Hypothalamus (tissue), 51 donors: ENCODE measurements at places on chromosomes 1 and 21.

GRCh38 chr1:206495493-206496046 is 11.8 kb upstream of the RASSF5 start:
- no peak for DNase-seq

GRCh38 chr1:79517470-79518224 is 511.1 kb upstream of the ADGRL4 start:
- DNase-seq, result no peak

- no peak for DNase-seq
These were observed 61.0 kb downstream of the TOR3A start for GRCh38 chr1:179142889-179143299.

DNA sequence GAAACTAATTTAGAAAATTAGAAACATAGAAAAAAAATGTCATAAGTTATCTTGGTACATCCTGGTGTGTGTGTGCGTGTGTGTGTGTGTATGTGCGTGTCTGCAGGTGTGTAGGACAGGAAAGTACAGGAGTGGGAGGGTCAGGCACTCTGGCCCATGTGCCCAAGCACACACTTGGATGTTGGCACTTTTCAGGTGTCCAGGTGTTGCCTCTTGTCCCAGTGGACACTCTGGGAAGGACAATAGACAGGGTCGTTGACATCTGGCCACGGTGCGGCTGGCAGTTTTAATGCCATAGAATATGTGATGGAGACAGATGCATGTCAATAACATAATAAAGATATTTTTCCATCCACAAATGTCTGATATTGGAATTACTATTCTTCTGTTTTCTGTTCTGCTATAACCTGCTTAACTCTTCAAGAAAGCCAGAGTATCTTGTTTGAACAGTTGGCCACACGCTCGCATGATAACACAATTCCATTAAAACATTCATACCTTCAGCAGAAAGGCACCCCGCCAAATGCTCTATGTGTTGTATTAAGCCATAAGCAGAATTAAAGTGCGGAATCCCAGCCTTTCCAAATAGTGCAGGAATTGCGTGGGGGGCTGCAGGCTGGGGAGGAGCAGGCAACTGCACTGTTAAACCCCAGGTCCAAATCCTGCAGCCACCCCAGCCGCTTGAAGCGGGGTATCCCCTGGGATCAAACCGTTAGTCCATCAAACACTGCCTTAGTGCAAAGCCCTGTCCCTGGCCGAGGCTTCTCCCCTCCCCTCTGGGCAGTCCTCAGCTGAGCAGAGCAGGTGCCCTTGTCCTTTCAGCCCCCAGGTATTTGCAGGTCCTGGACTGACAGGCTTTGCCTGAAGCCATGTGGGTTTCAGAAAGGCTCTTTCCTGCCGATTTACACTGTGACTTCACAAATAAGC is 390.0 kb downstream of the CAMTA1 start:
- DNase-seq, result no peak

- DNase-seq, result no peak
These were observed 42.7 kb upstream of the SLC16A1 start for GRCh38 chr1:112998592-112999235.

DNA sequence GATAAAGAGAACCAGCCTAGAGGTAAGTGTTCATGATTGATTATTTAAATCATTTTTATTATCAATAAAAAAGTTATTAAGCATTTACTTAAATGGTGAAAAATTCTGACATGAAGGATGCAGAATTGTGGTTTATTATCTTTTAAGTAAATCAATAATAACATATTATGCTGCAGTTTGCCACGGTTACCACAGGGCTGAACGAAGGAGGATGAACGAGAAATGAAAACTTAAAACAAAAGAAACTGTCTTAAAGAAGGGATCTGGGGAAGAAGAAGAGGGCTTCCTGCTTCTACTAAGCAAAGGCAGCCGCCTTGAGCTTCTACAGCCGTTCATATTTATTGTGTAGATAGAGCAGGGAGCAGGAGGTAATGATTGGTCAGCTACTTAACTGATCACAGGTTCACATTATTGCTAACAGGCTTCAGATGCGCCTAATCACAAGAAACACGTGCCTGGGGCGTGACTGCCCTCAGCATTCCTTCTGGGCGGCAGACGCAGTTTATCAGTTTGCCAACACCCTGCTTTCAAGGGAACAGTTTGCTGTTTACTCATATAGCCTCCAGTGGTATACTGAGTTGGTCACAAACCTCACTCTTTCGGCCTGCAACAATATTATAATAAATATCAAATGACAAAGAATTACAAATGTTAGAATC is 5.8 kb upstream of the FNBP1L start:
- no peak for DNase-seq

GRCh38 chr1:230163205-230163604 is 96.2 kb downstream of the GALNT2 start:
- DNase-seq, result no peak

GRCh38 chr1:231215681-231216385 is 25.2 kb upstream of the GNPAT start:
- no peak for DNase-seq

DNA sequence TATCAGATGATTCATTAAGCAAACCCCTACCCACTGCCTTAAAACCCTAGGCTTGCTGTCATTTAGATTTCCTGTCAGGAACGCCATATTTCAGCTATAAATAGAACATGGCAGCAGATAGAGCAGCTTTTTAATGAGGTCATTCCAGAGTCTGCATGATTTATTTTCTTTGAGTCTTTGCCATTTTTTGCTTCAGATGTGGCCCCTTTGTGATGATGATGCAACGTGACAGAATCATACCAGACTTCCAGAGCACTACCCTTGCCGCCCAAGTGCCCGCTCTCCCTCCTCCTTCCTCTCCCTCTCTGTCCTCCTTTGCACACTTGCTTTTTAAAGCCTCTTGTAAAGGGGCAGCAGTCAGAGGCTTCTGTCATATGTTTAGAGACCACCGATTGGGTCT is 55.5 kb upstream of the TRIM67 start:
- no peak for DNase-seq

- DNase-seq, result no peak
These were observed 234.8 kb downstream of the NCAM2 start for GRCh38 chr21:21233051-21233450.

- no peak for DNase-seq
These were observed 417.5 kb downstream of the NCAM2 start for GRCh38 chr21:21415741-21416140.

- DNase-seq, result no peak
These were observed 10.3 kb downstream of the CLIC6 start for GRCh38 chr21:34679051-34679450.

GRCh38 chr1:66696771-66697170 is 55.5 kb upstream of the DYNLT5 start:
- no peak for DNase-seq

- DNase-seq, result no peak
These were observed 9.3 kb downstream of the SAMD11 start for GRCh38 chr1:932776-933602.
